ENCODE measurements at places on chromosomes 2 and 18.

DNA sequence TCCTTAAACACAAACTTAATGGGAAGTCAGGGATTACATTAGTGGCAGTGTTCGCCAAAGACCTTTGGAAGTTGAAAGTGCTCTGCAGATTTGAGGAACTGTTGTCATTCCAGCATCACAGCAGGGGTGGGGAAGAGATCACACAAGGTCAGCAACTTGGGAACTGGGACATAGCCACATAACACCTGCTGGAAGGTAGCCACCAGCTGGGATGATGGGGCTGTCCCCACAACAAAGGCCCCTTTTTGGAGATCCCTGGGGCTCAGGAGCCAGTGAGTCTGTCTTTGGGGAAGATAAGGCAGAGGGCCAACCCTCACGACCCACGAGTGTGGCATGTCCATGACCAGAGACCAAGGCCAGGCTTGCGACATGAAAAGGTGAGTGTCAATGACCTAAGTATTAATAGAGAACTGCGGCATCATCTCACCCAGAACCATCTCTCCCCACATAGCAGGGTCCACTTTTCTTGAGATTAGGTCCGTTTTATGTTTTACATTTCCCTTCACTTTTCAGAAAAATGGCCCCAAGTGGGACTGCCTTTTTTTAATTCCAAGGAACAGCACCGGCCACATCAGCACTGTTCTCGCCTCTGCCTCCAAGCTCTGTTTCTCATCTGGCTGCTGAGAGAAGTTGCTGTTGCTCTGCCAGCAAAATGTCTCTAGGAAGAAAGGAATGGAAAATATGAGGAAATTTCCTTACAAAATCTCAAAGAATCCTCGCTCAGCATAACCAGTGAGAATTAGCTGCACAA lies 106.9 kb downstream of the GFPT1 start:
- no peak for DNase-seq

DNA sequence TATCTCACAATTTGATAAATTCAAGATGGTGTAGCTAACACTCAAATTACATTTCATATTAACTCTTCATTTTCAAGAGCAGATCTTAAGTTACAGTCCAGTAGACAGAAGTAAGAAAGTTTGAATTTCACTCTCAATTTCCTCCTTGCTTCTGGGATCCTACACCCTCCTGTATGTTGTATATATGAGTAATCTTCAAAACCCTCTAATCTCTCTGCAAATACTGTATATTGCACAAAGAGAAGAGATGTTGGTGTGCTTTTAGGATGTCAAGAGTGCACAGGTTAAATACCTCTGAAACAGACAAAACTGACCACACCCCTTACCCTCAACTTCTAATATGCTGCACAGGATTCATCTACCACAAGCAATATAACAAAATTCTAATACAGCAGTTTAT lies 6.7 kb downstream of the CHST9 start:
- DNase-seq = no peak

GRCh38 chr2:28707592-28707991 lies 44.0 kb upstream of the PPP1CB start:
- no peak for DNase-seq

GRCh38 chr2:120245520-120246332 lies 6.9 kb upstream of the RALB start:
- DNase-seq = no peak

DNA sequence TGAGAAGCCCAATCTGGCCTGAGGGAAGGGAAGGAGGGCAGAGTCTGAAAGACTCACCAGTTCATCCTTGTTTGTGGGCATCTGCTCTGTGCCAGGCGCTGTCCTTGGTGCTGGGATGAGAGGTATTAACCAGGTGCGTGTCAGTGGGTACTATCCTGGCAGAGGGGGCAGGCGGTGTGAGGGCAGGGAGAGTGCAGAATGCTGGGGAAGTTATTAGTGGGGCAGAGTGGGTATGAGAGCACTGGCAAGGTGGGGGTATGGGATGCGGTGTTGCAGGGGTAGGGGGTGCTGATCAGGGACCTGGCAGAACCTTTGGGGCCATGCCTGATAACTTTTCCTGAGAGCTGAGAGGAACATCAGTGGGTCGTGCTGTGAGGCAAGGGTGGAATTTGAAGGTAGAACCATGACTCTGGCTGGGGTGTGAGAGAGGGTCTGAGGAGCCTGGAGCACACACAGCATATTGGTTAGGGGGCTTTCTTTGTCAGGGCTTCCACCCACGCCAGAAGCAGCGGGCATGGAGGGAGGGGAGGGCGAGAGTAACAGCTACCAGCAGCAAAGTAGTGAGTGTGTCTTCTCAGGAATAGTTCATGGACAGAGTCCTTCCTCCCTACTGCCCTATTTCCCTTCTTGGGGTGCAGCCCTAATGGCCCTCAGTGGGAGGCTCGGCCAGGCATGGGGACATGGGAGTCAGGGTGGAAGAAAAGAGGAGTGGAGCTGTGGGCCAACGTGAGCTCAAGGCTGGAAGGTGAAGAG lies 290.7 kb downstream of the CYP26B1 start:
- peak; percentile 5 for DNase-seq

GRCh38 chr2:15142069-15142689 lies 419.0 kb downstream of the NBAS start:
- DNase-seq = peak; percentile 87

DNA sequence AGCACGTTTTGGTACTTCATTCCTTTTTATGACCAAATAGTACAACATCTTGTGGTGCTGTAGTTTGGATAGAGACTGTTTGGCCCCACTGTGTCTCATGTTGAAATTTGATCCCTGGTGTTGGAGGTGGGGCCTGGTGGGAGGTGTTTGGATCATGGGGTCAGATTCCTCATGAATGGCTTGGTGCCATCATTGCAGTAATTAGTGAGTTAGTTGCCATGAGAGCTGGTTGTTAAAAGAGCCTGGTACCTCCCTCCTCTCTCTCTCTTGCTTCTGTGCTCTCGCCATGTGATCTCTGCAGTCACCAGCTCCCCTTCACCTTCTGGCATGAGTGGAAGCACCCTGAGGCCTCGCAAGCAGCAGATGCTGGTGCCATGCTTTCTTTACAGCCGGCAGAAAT lies 50.9 kb downstream of the NCAPH start:
- no peak for DNase-seq

DNA sequence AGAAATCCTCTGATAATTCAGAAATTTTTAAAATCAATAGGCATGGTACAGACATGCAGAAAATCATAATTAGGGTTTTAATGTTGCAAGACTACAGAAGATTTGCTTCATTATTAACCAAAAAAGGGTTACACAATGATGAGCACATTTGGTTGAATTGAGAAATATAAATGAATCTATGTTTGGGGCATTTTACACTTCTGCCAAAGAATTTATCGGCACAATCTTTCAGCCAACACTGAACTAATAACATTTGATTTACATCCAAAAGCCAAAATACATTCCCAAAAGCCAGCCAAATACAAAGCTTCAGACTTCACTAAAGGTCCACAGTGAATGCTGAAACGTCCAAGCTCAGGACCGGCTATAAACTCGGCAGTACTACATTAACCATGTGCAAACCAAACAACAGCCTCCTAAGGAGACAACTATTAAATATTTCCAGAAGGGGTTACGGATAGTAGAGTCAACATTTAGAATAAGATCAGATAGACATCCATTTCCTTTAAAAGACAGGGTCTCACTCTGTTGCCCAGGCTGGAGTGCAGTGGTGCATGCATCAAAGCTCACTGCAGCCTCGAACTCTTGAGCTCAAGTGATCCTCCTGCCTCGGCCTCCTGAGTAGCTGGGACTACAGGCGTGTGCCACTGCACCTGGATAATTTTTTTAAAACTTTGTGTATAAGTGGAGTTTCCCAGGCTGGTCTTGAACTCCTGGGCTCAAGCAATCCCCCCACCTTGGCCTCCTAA lies 29.4 kb downstream of the SPRED2 start:
- DNase-seq = no peak

Data from activated CD4-positive, alpha-beta T cell treated with anti-CD3 and anti-CD28 coated beads, Interleukin-2, amount 50 U/mL, for 16 hours (primary cell).